ENCODE measurements at places on chromosomes 3 and 15.

- no peak for DNase-seq
Observed at GRCh38 chr15:80856400-80856799, 77.2 kb downstream of the CEMIP start.

- no peak for DNase-seq
Observed at GRCh38 chr3:178841011-178841410, 230.6 kb downstream of the ZMAT3 start.

GRCh38 chr3:46006238-46007032, 10.8 kb upstream of the FYCO1 start:
- peak; percentile 46 for DNase-seq

- DNase-seq = peak; percentile 29
Observed at GRCh38 chr3:44892689-44893088, 18.3 kb downstream of the TGM4 start.

GRCh38 chr3:33044676-33045075, 52.3 kb downstream of the GLB1 start:
- DNase-seq = no peak

DNA sequence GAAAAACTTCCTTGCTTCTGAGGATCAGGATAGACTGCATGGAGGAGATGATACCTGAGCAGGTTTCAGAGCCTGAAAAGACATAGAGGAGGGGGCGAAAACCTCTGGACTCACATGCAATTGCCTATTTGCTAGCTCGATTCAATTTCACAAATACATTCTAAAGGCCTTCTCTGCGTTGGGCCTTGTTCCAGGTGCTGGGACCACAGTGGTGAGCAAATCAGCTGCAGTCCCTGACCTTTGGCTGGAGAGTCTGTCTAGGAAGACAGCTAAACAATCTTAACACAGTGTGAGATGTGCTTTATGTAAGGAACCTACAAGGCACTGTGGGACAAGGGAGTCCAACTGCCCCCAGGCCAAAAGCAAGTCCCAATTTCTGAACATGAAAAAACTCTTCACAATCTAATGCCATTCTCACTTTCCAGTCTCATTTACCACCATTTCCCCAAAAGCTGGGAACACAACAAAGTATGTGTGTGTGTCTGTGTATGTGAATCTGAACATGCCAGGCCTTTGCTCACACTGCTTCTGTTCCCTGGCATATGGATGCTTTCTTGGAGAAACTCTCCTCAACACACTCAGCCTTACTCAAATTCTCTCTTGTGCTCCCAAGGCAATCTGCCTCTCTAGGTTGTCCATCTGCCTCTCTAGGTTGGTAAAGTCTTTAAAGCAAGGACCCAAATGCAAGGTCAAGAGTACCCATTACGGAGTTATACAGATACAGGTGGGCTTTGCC, 2.1 kb upstream of the PCCB start:
- peak; percentile 5 for DNase-seq

DNA sequence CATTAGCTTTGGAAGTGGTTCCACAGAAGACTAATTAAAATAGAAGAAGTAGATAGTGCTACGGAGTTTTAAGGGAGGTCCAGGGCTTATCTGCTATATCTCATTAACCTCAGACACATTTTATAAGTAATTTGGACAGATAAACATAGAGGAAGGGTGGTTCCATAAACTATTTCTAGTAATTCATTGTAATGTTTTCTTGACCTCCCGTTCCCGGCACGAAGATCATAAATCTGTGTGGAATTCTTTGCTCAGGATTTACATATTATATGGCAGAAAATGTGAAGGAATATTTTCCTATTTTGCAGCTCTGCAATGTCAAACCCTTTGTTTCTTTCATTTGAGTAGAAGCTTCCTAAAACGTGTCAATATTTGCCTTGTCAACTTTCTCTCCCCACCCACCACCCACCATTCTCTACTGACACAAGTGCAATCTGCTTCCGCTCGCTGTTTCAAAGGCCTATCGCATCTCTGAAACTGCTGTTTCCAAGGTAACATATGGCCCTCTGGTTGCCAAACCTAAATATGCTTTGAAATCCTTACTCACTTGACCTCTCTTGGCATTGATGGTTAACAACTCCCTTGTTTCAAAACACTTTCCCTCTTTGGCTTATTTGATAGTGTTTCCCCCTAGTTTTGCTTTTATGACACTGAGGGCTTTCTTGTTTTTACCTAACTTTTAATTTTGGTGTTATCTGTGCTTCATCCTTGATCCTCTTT, 21.4 kb upstream of the PLSCR5 start:
- DNase-seq = no peak

DNA sequence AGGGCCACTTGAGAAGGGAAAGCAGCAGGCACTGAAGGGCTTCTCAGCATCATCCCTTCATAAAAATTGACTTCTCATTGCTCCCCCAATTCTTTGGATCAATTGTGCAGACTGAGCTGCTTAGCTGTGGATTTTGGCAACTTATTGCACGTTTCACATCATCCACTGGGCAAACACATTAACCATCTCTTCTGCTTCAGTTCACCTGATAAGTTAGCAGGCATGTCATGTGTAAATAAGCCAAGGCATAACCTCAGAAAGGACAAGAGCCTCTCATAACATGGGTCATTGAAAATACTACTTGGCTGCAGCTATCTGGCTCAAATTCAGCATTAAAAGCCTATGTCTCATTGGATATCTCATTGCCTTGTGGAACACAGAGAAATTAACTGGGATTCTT, 366.5 kb downstream of the LRRC3B start:
- no peak for DNase-seq

DNA sequence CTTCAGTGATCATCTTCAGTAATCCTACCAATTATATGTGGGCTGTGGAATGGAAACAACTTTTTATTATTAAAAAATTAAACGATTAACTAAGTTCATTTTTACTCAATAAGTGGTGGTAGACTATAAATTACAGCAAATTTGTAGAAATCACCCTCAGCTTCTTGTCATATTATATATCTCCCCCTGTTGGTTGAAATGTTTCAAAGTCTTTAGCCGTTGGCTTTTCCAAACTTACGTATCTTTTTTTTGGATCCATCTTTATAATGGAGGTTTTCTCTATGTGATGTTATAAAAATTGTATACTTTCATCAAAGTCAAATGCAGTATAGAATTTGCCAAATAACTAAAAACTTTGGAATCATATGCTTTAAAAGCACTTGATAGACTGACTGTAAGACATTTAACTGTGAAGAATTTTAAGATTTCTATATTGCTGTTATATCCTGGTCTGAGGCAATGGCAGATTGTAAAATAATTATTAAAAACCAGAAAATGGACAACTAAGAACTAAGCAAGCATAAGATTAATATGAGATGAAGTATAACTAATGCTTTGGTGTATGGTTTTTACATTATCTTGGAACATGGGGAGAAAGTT, 44.7 kb downstream of the ATP11B start:
- DNase-seq = peak; percentile 54

DNA sequence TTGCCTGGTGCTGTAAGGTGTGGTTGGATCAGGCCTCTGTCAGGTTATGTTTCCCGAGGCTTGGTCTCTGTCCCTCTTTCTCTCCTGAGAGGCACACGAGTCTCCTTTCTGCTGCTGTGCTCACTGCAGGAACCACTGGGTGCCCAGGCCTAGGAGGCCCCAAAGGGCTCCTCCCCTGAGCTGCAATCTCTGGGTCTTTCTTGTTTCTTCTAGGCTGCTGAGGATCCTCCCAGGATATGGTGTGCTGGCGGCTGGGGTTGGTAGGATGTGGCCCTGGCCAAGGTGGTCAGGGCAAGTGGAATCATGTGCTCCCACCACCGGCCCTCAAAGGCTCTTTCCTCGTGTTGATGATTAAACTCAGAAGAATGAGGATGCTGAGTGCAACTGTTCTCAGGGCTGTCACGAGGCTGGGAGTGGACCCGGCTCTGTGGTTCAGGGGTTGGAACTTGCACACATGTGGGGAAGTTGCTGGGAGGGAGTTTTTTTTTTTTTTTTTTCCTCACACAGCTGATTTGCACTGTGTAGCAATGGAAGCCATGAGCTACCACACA, 43.6 kb upstream of the CTSH start:
- DNase-seq = peak; percentile 97

GRCh38 chr3:196501316-196502044, 2.1 kb downstream of the RNF168 start:
- peak; percentile 44 for DNase-seq

DNA sequence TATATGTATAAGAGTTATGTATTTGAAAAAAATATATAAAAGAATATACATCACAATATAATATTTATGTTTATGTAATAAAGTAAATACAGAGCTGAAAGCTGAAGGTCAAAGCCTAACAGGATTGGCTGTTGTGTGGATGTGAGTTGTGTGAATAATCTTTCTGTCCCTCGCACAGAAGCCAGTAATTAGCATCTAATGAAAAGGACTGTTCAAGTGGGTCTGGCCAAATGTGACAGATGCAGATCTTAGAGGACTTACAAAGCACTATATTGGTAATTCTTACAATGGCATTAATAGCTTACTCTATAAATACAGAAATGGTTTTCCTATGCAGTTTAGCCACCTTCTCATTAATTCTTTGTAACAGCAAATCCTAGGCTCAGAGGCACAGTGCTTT, 2.4 kb downstream of the MKRN3 start:
- no peak for DNase-seq

- DNase-seq = no peak
Observed at GRCh38 chr15:72840114-72840513, 56.6 kb upstream of the ADPGK start.

- DNase-seq = no peak
Observed at GRCh38 chr3:13070391-13071070, 2.7 kb downstream of the IQSEC1 start.

- no peak for DNase-seq
Observed at GRCh38 chr15:53036641-53037040, 246.5 kb upstream of the ONECUT1 start.

GRCh38 chr3:106338582-106339214, 469.9 kb upstream of the CBLB start:
- no peak for DNase-seq

DNA sequence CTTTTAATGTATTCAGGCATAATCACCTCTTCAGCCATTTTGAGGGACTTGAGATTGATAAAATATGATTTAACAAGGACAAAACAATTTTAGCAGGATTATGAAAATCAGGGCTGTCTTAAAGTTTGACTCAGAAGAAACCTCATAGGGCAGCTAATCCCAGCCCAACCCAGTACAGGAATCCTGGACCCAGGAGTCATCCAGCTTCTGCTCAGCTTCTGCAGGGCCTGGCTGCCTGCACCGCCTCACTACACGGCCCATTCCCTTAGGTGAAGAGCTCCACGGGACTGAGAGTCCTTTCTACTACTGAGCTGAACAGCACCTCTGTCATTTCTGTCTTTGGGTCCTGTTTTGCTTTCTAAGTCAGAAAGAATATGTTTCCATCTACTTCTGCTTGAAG, 37.5 kb downstream of the ARHGAP31 start:
- no peak for DNase-seq

DNA sequence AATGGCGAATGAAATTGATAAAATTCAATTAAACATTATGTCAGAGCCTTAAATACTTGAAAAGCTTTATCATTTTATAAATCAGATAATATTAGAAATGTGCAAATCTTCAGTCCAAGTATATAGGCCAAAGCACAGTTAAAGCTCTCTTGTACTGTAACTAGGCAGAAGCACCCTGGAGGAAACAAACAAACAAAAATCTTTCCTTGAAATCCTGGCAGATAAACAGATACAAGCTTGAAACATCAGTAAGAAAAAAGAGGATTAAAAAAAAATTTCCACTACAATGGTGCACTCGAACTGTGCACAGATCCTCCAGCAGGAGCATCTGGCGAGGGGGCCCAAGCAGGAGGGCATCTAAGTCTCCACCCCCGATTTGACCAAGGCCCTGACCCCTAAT, 166.6 kb downstream of the PLD1 start:
- DNase-seq = no peak

DNA sequence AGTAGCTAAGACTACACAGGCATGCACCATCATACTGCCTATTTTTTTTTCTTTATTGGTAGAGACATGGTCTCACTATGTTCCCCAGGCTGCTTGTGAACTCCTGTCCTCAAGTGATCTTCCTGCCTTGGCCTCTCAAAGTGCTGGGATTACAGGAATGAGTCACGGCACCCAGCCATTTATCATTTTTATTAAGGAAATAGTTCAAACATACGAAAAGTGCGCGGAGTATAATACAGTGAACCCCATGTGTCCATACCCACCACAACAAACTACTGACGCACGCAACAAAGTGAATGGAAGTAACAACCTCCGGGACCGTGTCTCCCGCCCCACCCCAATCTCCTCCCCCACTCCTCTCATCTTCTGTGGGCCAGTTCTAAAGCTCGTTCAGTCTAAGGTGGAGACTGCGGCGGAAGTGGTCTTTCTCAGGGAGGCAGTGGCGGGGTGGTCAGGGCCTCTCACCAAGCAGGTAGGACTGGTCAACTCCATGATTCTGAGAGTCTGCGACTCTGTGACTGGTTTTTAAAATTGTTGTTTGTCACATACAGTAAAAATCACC, 42.1 kb downstream of the DNAJB8 start:
- peak; percentile 84 for DNase-seq

GRCh38 chr3:31114929-31115283, 220.4 kb upstream of the GADL1 start:
- DNase-seq = peak; percentile 8

- no peak for DNase-seq
Observed at GRCh38 chr15:58308742-58309355, 122.9 kb upstream of the LIPC start.

DNA sequence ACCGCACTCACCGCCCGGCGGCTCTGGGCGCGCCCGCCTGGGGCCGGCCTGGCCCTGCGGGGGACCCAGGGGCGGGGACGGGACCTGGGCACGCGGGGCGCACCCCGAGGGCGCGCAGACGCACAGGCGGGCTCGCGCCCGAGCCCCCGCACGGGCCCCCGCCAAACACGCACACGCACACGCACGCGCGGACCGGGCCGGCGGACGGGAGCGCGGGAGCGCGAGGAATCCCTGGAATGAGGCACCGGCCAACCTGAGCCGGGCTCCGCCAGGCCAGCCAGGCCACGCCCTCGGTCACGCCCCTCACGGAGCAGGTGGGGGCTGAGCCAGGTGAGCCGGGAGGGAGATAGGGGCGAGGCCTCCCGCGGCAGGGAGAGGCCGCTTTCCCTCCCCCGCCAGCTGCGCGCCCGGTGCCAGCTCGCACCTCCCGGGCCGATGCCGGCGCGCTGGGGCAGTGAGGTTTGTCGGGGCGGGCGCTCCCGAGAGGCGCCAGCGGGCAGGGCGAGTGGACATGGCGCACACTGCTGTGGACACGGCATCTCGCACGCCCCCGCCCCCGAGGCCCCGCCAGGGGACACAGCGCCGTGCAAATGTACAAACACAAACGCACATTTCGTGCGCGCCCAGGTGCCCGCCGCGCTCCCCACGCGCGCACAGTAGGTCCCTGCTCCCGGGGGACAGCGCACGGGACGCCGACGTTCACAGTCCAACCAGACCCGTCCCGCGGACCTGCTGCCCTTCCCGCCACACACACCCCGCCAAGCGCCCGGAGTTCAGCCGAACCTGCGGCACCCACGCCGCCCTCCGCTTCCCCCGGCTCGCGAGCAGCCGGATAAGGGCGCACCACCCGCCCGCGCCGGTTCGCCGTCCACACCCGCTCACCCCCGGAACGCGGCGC, 75.9 kb upstream of the VGLL4 start:
- peak; percentile 13 for DNase-seq

DNA sequence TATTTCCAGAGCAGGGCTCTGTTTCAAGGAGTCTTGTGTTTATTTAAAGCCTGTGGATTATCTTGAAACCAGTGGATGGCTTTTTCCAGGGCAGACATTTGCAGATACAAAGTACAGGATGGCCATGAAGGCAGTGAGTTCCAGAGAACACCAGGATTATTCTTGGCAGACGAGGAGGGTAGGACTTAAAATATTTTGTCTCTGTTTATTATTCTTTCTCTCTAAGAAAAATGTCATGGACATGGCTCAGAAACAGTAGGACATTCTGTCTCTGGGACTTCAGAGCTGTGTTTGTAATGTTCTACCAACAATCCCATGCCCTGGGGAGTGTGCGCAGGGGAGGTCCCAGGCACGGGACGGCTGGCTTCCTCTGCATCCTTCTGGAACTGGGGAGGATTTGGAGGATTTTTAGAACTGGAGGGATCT, 125.9 kb downstream of the ATP10A start:
- DNase-seq = peak; percentile 50
